Fibroblast of villous mesenchyme (primary cell): ENCODE measurements at places on chromosomes 16 and 17.

DNA sequence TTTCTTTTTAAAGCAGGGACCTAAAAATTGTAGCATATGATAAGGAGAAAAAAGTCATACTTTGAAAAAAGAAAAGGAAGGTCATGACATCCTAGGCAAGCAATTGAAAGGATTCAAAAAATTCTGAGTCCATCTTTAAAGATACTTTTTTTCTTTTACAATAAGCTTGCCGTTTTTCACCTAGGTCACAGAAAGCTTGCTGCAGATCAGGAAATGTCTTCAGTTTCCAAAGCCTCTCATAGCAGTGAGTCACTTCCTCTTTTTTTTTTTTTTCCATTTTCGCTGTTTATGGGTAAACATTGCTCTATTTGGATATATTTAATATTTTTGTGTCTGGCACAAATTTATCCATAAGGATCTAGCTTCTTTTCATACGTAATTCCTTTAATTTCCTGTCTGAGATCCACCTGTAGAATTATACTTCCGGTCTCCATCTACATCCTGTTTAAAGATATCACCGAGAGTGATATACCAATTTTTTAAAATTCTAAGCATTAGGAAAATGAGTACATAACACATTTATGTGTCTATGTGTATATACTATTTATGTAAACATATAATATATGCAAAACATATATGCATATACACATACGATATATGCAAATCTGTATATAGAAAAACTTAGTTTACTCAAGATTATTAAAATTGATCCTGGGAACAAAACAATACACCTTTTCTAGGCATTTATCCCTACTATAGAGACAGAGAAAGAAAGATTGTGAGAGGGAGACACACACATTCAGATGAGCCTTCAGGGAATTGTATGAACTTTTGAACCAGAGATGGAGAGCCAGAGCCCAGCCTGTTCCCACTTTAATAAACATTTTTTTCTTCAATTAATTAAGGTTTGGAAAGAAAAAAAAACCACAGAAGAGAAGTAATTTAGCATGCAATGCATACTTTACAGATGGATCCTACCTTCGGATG is 134.4 kb downstream of the SKAP1 start:
- peak; percentile 7 for DNase-seq

- DNase-seq, result peak; percentile 65
Observed at GRCh38 chr16:72189865-72190371, 18.0 kb upstream of the PMFBP1 start.

DNA sequence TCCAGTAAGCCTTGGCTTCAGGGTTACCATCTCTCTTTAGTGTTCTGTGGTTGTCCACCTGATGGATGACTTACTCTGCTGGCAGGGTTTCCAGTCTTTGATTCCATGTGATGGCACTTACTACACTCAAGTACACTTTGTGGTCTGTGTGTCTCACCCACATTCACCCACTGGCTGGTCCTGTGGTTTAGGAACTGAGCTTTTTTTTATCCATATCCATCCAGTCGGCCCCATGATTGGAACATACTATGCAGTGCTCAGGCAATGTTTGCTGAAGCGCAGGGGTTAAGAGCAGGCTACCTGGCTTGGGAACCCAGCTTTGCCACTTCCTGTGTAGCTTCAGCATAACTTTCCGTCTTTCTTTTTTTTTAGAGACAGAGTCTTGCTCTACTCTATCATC is 2.8 kb upstream of the FUS start:
- no peak for DNase-seq

- no peak for DNase-seq
Observed at GRCh38 chr17:82933911-82934310, 94.1 kb upstream of the ZNF750 start.

GRCh38 chr17:40777971-40778370 is 4.4 kb downstream of the KRT27 start:
- DNase-seq, result no peak

- DNase-seq, result peak; percentile 87
Observed at GRCh38 chr16:30409125-30410060, 2.0 kb downstream of the ZNF771 start.

DNA sequence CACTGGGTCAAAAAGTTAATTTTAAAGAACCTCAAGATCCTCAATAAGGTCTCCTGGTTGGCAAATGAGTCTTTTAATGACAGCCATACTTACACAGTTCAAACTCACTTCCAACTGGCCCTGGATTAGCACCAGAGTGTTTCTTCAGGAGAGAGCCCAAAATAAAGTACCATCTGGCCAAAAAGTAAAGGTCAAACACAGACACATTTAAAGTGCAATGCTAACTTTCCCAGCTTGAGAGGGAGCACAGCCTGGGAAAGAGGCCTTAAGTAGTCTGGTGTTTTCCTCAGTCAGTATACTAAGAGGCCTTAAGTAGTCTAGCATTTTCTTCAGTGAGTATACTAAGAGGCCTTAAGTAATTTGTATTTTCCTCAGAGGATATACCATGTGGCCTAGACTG is 46.6 kb upstream of the ERN1 start:
- no peak for DNase-seq

DNA sequence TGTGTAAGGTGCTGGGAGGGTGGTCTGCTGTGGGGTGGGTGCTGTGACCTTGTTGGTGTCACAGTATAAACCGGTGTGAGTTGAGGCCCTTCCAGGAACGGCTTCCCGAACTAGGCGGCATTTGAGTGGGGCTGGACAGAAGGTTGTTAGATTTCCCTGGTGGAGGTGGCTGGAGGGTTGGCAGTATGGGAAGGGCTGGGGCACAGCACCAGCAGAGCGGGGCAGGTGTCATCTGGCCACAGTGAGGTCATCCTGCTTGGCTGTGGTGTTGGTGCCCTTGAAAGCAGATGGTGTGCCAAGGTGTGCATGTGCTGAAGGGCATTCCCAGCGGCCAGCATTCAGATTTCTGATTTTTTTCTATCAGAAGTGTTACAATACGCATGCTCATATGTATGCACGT is 28.1 kb downstream of the BANP start:
- DNase-seq, result no peak

DNA sequence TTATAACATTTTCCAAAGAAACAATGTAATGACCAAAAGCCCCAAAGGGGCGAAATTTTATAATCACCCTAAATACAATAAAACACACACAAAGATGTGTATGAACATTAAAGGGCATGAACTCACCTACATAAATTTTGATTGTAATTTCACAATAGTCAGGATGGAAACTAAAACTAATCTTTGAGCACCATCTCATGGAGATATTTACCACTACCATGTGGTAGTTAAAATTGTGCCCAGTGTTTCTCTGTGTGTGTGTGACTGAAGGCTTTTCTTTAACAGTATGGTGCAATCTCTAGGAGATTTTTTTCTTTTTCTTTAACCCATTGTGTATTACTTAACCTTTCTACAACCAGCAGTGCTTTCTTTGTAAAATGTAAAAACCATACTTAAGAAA is 19.7 kb upstream of the MEIOC start:
- DNase-seq, result peak; percentile 73

- no peak for DNase-seq
Observed at GRCh38 chr17:80656590-80656989, 112.0 kb downstream of the RPTOR start.

- DNase-seq, result no peak
Observed at GRCh38 chr16:2966043-2966807, 2.1 kb downstream of the KREMEN2 start.

GRCh38 chr17:82300707-82301270 is 16.6 kb downstream of the CD7 start:
- peak; percentile 73 for DNase-seq

GRCh38 chr16:65547772-65548446 is 426.0 kb upstream of the CDH11 start:
- DNase-seq, result peak; percentile 92

DNA sequence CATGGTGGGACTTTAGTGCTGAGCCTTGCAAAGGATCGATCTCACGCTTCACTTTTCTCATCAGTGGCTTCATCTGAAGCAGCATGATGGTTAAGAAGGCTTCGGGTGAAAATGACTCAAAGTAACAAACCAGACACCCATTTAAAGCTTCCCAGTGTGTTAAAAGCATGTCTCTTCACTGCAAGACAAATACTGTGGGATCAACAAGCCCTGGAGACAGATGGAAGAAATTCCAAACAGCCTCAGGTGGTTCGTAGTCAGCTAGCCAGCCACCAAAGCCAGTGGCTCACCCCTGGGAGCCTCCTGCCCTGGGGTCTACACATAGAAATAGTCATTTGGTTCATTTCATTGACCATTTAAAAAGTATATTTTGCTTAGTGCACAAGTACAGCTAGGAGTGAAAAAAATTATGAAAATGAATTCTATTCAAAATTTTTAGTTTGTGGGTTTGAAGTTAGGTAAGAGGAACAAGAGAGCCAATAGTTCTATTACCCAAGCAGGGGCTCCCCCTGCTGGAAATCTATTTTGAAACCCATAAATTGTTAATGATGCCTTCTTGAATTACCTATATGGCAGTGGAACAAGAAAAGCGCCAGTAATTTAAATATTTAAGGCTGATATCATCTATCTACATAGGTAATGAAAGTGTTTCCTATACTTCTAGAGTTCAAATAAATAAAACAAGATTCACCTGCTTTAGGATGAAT is 51.6 kb downstream of the PMP22 start:
- peak; percentile 29 for DNase-seq

DNA sequence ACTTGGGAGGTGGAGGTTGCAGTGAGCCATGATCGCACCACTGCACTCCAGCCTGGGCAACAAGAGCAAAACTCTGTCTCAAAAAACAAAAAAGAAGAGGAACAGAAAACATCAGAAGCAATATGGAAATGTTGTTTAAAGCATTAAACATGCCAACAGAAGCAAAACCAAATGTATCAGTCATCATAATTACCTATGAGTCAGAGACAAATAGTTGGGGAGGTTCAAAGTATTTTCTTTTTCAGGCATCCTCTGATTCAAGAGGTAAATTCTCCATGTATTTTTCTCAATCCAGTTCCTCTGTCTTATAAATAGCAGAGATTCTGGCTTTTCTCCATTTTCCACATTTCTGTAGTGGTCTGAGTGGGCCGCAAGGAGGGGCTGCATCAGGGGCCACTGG is 2.1 kb upstream of the TM4SF5 start:
- DNase-seq, result no peak

DNA sequence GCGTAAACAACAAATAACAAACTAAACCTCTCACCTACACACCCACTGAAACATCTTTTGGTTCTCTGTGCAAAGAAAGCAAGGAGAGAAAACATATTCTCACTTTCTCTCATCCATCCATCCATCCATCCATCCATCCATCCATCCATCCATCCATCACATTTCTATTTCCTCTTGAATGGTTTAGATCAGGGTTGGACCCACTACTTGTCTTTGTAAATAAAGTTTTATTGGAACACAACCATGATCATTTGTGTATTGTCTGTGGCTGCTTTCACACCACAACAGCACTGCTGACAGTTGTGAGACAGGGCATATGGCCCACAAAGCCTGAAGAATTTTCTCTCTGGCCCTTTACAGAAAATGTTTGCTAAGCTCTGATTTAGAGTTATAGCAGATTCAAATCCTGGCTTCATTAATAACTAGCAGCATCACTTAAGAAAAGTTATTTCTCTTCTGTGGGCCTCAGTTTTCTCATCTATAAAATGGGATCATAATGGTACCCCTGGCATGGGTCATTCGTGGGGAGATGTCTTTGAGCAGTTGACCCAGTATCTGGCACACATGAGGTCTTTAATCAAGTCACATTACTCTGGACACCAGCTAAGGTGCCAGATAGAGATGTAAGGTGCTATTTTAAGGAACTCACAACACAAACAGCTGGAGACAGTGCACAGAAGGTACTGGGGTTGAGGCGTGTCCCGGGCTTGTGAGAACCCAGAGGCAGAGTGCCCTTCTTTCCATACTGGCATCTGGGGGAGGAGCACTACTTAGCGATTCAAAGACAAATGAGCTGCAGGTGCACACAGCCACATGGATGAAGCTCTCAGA is 146.3 kb downstream of the CMIP start:
- DNase-seq, result no peak

DNA sequence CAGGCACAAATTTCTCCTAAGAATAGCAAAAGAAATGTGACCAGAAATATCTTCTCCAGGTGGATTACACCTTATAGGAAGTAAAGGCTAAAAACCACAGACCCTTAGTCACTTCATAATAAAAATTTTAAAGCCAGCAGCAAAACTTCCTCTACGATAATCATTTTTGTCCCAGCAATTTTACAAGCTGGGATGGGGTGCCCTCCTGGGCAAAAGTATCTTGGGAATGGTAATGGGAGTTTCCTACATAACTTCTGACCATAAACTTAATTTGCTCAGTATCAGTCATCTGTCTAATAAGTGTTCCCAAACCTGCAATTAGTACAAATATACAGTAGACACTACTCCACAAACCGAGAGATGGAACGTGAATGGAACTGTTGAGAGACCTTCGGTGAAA is 3.0 kb downstream of the PHF12 start:
- peak; percentile 9 for DNase-seq

DNA sequence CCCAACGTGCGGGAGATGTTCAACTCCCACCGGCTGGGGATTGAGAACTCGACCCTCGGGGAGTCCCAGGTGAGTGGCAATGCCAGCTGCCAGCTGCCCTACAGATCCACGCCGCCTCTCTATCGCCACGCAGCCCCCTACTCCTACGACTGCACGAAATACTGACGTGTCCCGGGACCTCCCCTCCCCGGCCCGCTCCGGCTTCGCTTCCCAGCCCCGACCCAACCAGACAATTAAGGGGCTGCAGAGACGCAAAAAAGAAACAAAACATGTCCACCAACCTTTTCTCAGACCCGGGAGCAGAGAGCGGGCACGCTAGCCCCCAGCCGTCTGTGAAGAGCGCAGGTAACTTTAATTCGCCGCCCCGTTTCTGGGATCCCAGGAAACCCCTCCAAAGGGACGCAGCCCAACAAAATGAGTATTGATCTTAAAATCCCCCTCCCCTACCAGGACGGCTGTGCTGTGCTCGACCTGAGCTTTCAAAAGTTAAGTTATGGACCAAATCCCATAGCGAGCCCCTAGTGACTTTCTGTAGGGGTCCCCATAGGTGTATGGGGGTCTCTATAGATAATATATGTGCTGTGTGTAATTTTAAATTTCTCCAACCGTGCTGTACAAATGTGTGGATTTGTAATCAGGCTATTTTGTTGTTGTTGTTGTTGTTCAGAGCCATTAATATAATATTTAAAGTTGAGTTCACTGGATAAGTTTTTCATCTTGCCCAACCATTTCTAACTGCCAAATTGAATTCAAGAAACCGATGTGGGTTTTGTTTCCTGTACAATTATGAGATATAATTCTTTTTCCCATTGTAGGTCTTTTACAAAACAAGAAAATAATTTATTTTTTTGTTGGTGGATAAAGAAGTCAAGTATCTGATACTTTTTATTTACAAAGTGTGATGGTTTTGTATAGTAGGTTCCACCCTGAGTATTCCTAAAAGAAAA is 2.3 kb downstream of the FOXC2 start:
- no peak for DNase-seq

GRCh38 chr16:28292731-28293600 is 641 bp downstream of the SBK1 start:
- no peak for DNase-seq

- no peak for DNase-seq
Observed at GRCh38 chr16:13414154-13414553, 505.8 kb upstream of the ERCC4 start.
